ENCODE measurements at places on chromosomes 7 and 10. TPM values are rescaled to one million over a fixed set of nuclear protein-coding genes. Genes with fewer than 3 reads are reported as not detected.
A peak's percentile ranks its signal among the peaks of the same experiment; 100 is the strongest.

The LRRC18 gene
- not detected for total RNA-seq

The LIPM gene
- not detected for total RNA-seq

The TYW1B gene
- 1.8 TPM for total RNA-seq

The GNAI1 gene
- total RNA-seq: 32.9 TPM

The SP4 gene
- 3.8 TPM for total RNA-seq

The ZNF425 gene
- total RNA-seq: 7.1 TPM

The TMEM213 gene
- not detected for total RNA-seq

The SLC18A2 gene
- total RNA-seq: not detected

The CRHR2 gene
- not detected for total RNA-seq

GRCh38 chr7:76216381-76217082 is 14.8 kb downstream of the SRRM3 start:
- DNase-seq: no peak

DNA sequence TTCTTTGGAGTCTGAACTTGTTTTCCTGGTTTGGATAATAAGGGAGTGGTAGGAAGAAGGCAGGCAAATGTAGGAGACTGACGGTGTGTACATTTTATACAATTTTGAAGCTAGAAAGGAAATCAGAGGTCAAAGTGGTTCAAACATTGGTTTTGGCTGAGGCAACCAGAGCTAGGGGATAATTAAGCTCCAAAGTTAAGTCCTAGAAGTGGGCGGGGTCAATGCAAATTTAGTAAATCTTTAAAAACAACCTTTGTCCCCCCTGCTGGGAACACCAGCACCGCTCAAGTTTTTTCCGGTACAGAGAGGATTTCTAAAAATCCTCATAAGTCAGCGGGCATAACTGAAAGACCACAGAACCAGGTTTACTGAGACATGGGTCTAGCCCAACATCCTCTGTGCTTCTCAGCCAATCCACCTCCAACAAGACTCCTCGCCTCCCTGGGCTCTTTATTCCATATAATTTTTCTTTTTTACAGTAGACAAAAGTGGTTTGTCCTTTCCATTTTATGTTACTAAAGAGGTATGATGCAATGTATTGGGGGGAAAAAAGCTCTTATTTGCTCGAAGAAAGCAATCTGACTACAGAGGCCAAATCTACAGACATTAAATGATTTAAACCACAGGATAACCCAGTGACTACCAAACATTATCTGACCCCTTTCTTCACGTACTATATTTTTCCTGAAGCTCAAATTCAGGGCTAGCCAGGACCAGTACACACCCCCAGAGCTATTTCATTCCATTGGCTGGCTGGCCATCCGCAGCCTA is 1.6 kb downstream of the GLUD1 start:
- DNase-seq: peak; percentile 25

DNA sequence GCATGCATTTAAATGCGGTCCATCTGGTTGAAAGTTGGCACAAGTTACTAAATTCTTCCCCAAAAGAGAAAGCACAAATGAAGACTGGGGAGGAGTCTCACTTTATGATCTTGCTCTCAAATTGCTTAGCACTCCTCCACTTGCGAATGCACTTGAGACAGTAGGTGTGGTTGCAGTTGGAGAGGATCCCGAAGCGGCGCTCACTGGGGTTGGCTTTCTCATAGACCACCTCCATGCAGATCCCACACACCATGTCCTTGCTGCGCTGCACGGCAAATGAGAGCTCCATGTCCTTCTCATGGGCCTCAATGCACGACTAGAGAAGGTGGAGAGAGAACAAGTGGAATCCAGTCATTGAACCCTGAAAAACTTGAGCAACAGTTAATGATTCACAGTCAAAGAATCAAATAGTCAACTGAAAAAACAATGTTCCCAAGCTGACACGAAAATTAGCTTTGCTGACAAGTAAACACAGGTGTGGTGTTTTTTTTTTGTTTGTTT is 22.7 kb downstream of the MKRN1 start:
- no peak for DNase-seq

DNA sequence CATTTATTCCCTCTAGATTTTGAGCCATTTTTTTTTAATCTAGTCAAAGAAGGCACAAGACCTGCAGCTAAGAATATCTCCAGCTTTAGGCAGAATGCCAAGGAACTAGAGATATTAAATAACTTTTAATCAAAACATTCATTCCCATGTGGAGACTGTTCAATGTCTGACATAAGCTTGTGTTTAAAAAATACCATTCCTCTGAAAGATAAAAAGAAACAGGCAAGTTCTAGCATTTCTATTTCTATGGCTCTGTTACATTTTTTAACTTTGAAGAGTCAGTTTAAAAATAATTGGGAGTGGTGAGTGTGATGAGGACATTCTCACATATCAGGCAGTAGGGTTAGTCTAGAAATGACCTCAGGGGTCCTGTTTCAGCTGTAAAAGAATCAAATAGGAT is 48.0 kb downstream of the RHOBTB1 start:
- peak; percentile 64 for DNase-seq

DNA sequence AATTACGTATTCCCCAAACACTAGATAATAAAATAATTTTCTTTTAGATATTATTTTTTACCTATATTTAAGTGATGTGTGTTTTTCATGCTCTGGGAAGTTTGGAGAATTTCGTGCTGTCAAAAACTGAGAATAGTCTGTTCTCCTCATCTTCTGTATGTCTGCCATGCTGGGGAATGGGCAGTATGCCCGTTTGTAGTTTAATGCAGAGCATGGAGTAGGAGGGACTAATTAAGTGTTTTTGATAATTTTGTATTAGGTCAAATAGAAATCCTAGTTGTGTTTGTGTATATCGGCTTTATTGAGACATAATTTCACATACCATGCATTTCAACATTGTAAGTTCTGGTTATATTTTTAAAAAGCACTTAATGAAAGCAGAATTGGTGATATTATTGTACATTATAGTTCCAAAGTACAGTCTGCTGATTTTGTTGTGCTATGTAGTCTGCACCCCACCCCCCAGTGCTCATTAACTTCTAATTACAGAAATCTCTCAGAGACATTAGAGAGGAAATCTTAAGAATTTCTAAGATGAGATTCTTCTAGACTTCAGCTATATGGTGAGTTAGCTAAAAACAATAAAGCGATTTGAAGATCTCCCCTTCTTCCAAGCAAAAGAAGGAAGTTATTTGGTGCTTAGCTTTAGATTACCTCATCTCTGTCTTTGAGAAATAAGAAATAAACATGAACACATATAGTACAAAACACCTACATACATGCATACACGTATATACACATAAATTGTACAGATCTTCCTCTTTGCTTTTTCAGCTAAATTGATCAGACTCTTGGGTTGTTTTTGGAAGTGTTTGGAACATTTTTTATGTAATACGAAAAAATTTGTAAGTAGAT is 22.2 kb downstream of the ZRANB1 start:
- DNase-seq: no peak

DNA sequence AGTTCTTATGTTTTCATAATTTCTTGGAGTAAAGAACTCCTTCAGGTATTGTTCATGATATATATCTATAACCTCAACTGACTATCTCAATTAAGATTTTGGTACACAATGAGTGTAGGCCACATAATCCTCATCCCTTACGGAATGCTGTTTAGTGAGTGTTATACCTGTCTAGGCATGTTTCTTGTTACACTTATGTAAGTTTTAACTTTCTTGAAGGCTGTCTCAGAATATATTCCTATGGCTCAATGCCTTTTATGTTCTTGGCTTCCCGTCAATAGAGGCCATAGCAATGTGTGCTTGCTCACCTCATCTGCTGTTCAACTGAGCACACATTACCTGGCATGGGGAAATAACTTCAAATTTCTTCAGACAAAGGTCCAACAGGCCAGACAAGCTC is 185.1 kb downstream of the CTTNBP2 start:
- no peak for DNase-seq

- peak; percentile 23 for DNase-seq
These were observed 201.7 kb upstream of the FOXP2 start for GRCh38 chr7:114212721-114213429.

DNA sequence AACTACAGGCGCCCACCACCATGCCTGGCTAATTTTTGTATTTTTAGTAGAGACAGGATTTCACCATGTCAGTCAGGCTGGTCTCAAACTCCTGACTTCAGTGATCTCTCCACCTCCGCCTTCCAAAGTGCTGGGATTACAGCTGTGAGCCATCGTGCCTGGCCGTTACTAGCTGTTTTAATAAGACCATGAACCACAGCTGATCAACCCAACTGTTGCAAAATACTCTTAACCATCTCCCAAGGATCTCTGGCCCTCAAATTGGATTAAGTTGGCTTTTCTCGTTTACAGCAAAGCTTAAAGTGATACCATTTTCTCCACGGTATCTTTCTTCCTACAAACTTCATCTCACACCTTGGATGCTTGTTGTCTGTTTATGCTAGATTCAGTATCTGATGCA is 18.3 kb downstream of the ZFAND2A start:
- no peak for DNase-seq

DNA sequence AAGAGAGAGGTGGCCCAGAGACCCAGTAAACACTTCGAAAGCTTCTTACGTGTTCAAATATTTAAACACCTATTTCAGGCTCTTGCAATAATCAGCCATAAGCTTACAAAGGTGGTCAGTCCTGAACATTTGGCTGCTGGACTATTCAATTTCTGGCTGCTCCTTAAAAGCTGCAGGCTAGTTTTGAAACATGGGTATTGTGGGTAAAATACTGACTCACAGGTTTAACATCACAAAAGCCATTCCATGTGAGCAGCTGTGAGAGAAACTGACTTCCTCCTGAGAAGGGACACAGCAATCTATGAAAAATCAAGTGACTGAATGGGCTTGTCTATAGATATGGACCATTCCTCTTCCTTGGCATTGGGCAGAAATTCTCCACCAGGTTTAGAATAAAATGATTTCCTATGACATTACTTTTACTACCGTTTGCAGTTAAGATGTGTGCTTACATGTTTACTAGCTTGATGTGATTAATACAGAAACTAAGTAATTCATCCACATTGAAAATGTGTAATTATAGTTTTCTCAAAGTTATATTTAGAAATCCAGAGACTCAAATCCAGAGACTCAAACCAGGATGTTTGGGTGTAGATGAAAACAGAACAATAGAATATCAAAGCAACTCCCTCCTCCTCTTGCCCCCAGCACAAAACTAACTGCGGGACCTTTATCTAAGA is 252.3 kb downstream of the GATA3 start:
- DNase-seq: peak; percentile 69

GRCh38 chr10:70664702-70665195 is 7.6 kb upstream of the ADAMTS14 start:
- DNase-seq: peak; percentile 100

- no peak for DNase-seq
These were observed 42.0 kb downstream of the LYZL2 start for GRCh38 chr10:30587522-30588031.

- no peak for DNase-seq
These were observed 163.1 kb downstream of the CAMK1D start for GRCh38 chr10:12512332-12513002.

DNA sequence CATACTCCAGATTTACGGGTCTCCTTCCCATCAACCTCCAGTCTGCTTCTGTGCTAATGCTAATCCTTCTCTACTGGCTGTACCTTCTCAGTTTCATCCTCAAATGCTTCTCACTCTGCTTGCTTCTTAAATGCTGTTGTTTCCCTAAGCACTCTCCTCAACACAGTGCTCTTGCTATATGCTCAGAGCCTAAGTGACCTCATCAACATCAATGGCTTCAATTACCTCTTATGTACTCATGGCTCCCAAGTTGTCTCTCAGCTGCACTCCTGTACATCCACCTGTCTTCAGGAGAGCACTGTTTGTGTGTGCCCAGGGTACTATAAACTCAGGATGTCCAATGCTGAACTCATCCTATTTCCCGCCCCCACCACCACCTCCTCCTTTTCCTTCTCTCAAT is 22.5 kb downstream of the ELAPOR2 start:
- no peak for DNase-seq

GRCh38 chr10:73850863-73851461 is 23.4 kb downstream of the CAMK2G start:
- DNase-seq: peak; percentile 55

DNA sequence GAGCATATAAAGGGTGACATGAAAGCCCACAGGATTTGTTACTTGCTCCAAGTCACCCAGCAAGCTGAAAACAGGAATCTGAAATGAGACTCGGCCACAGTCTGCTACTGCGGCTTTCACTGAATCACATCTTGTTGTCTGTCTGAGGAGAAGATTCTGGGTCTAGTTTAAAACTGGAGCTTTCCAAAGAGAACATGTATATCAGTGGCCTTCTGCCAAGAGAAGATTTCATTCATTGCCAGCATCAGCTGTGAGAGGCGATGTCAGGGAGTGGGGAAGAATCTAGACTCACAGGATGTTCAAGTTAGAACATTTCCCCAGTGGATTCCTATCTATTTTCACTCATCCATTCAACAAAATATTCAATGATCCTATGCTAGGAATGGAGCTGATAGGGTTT is 122.8 kb downstream of the GALNT17 start:
- DNase-seq: no peak

DNA sequence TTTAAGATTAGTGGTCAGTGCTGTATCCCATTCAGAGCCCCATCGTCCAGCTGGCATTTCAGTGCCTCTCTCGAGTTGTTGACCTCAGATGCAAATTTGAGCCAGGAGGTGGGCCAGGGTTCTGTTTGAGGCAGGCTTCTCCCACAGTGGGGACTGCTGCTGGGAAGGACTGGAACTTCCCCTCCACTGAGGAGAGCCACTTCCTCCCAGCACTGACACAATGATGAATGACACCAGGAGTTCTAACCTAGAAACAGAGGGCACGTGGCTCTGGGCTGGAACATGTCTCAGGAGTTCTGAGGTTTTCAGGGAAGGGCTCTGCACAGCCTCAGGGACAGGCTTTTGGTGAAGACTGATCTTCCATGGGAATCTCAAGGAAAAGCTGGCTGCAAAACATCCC is 18.3 kb upstream of the BTBD16 start:
- DNase-seq: peak; percentile 20

DNA sequence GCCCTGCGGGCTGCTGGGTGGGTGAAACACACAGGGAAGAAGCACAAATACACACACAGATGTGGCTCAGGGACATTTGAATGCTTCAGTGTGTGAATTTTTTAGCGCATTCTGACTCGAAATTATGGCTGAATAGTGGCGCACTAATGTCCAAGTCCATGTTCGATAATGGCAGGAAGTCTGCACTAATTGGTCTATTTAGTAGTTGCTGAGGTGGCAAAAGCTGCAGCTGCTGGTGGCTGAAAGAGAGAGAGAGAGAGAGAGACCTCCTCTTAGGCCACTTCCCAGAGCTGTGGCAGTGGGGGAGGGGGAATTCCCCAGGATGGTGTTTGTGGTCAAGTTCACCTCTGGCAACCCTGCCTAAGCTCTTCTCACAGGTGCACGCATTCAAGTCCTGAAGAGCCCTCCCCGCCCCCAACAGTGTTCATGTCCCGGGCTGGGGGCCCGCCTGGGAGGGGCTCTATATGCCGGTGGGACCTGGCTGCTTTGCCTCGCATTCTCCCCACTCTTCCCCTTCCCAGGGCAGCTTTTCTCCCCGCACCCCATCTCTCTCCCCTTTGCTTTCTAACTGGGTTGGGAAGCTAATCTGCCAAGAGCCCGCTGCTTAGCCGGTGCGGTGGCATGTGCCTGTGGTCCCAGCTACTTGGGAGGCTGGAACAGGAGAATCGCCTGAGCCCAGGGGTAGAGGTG is 6.0 kb upstream of the MNX1 start:
- DNase-seq: no peak

GRCh38 chr10:119657725-119658124 is 6.5 kb downstream of the BAG3 start:
- DNase-seq: no peak

GRCh38 chr7:100571829-100572116 is 1.9 kb downstream of the SAP25 start:
- DNase-seq: no peak

- DNase-seq: no peak
These were observed 45.6 kb downstream of the CNNM2 start for GRCh38 chr10:102963756-102964025.

All from astrocyte (in vitro differentiated cells and primary cell).